ENCODE measurements at places on chromosomes 12 and 14. TPM values are rescaled to one million over a fixed set of nuclear protein-coding genes. Genes with fewer than 3 reads are reported as not detected.
A peak's percentile ranks its signal among the peaks of the same experiment; 100 is the strongest.

Gene AMDHD1
- not detected for total RNA-seq

Gene ESRRB
- total RNA-seq, result 0.08 TPM

Gene CCDC198
- not detected for total RNA-seq

Gene SUSD6
- total RNA-seq, result 71.5 TPM

Gene COCH
- 3.7 TPM for total RNA-seq

Gene NANOG
- total RNA-seq, result 4.5 TPM

Gene LALBA
- not detected for total RNA-seq

GRCh38 chr14:72236629-72237028 lies 304.4 kb downstream of the RGS6 start:
- no peak for DNase-seq

DNA sequence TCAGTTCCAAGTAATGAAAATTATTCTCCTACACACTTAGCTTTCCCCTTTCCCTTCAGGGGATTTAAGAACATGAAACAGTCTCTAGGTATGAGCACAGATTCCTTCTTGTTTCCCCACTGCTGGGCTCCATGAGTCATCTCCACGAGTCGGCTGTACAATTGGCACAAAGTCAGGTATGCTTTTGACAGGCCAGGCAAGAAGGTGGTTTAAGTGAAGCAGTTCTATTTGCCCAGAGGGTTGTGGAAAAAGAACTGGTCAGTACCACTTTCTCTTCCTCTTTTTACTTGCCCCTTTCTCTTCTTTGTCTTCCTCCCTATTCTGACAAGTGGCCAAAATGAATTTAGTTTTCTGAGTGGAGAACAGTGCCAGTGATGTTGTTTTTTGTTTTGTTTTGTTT lies 16.3 kb downstream of the DYNC1H1 start:
- DNase-seq, result no peak

DNA sequence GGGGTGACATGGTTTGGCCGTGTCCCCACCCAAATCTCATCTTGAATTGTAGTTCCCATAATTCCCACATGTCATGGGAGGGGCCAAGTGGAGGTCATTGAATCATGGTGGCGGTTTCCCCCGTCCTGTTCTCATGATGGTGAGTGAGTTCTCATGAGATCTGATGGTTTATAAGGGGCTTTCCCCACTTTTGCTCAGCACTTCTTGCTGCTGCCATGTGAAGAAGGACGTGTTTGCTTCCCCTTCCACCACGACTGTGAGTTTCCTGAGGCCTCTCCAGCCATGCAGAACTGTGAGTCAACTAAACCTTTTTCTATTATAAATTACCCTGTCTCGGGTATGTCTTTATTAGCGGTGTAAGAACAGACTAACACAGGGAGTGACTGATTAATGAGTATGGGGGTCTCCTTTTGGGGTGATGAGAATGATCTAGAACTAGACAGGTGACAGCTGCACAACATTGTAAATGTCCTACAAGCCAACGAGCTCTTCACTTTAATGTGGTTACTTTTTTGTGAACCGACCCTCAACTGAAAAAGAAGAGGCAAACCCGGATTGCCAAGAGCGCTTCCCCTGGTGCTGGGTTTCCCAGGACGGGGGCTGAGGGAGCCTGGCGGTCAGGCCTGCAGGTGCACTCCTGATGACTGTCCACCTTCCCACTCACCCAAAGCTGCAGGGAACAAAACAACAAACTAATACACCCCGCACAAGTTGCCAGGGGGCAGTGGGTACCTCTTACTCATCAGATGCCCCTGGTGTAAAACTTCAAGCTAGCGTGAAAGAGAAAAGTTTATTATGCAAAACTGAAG lies 90.1 kb downstream of the NCOR2 start:
- DNase-seq, result no peak

- DNase-seq, result peak; percentile 12
Measured at GRCh38 chr12:45234139-45234865, 18.4 kb downstream of the ANO6 start.

- peak; percentile 92 for DNase-seq
Measured at GRCh38 chr12:3299929-3300832, 190.8 kb upstream of the PRMT8 start.

DNA sequence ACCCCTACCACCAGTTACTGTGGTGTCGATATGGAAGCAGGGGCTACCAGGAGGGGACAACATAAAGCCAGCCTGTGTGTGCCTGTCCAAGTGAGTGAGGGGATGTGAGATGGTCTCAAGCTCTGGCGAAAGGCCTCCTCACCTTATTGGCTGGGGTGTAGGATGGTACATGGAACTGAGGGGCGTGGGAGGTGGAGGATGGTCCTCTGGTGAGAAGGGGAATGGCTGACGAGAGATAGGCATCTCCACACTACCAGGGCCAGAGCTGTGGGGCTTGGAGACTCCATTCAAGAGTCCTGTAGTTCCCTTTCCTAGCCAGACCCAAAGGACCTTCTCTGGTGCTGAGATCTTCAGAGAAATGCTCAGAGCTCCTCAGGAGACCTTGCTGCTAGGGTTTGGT lies 32.5 kb upstream of the COL2A1 start:
- no peak for DNase-seq

- no peak for DNase-seq
Measured at GRCh38 chr12:113329791-113330417, 5.0 kb downstream of the SLC8B1 start.

- DNase-seq, result peak; percentile 50
Measured at GRCh38 chr14:64971943-64972791, at the start of gene RAB15. Gene RAB15, minus strand, starts transcription at chr14:64972336. Its CDS starts 260 bp downstream, at chr14:64972076.

DNA sequence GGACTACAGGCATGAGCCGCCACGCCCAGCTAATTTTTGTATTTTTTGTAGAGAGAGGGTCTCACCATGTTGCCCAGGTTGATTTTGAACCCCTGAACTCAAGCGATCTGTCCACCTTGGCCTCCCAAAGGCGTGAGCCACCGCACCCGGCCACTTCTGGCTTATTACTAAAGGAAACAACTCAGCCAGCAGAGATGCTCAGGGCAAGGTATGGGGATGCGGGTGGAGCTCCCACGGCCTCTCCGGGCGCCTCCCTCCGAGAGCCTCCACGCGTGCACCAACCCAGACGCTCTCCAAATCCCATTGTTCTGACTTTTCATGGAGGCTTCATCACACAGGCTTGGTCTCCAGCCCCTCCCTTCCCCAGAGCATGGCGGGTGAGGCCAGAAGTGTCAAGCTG lies 6.1 kb upstream of the GPR132 start:
- no peak for DNase-seq

DNA sequence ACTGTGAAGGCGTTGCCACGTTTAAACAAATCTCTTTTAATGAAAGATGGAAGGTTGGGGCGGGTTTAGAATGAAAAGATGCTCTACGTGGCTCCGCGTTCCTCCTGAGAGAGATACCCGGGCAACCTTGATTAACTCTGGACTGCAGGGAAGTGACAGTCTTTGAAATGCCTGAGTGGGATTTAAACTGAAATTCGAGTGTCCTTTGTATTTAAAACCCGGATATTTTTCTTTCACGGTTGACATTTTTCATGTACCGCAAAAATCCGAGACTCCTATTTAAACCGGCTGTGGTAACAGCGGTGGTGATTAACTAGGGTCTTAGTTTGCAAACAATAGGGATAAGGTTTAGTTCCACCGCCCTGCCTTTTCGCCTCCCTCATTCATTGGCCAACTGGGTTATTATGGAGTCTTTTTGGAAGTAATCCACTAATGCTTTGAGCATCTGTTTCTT lies 707 bp downstream of the G2E3 start:
- DNase-seq, result no peak

- DNase-seq, result peak; percentile 69
Measured at GRCh38 chr12:48795550-48796455, 6.9 kb upstream of the ADCY6 start.

GRCh38 chr12:123070267-123071081 lies 80.4 kb downstream of the PITPNM2 start:
- no peak for DNase-seq

DNA sequence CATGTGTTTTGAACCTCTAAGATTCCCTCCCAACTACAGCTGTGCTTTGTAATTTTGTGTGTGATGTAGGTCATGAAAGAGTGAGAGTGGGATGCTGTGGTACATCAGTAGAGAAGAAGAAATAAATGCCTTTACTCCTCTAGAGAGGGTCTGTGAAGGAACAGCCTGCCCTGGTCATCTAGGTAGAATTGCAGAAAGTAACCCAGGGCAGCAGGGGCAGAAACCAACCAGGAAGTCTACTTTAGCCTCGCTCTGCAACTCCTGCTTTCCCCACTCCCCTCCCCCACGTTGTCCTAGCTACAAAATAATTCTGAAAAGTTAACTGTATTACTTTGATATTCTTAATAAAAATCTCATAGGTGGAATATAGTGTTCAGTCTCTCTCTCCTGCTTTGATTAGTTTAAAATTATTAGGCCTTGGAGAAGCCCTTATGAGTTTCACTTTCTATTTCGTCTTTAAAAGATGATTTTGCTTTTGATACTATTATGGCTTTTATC lies 7.5 kb downstream of the TBK1 start:
- DNase-seq, result no peak

DNA sequence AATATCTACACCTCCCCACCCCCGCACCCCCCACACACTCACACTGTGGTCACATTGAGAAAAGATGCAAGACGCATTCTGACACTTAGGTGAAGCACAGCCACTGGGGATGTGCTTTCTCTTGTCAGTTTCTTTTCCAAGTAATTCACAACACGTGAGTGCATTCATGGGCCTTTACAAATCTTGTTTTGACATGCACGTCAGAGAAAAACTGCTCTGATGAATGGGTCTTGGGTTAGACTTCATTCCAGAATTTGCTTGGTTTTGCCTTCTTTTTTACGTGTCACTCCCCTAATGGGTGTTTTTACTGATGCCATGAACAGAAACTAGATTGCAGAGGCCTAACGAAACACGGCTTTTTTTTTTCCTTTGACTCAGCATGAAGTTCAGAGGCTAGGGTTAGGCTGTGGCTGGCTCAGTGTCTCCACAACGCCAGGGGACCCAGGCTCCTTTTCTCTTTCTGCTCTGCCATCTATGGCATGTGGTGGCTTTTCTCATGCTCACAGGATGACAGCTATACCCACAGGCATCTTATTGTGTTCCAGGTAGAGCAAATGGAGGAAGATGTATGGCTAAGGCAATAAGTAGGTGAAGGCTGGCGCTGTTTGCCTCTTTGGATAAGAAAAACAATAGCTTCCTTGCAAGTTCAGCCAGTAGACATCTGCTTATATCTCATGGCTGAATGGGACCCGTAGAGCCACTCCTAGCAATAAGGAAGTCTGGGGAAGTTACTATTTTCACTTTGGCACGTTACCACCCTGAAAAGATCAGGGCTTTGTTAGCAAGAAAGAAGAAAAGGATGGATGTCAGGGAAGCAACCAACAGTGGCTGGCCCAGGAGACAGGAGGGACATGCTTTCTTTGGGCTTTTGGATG lies 253.3 kb downstream of the SLC15A4 start:
- DNase-seq, result no peak

DNA sequence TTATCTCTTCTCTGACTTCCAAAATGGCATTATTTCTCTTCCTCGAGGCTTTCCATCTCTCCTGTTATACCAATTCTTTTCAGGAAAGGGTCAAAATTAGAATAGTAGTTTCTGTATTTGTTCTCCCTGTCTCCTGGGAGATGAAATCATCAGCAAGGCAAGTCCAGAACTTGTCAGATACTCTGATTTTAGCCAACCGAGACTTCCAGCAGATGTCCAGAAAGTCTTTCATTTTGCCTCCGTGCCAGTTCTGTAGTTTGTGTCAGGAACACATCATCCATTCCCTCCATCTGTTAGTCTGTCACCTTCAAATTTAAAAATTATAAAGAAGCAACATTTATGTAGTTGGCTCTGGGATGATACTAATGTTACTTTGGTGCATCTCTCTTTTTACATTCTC lies 275.7 kb downstream of the CCDC59 start:
- DNase-seq, result no peak

GRCh38 chr12:56256326-56256960 lies 1.7 kb downstream of the ANKRD52 start:
- no peak for DNase-seq

DNA sequence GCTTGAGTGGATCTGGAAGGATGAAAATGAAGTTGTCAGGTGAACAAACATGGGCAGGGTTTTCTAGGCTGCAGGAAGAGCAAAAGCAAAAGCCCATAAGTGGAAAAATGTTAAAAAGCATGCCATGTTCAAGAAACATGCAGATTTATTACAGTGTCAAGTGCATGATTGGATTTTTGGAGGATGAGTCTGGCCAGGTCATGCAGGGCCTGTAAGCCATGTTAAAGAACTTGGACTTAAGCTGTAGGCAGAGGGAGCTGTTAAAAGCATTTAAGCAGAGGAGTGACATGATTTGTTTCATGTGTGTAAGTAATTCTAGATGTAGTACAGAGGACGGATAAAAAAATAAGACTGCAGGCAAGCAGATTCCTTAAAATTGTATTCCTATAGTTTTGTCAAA lies 16.3 kb upstream of the SINHCAF start:
- DNase-seq, result no peak

- DNase-seq, result no peak
Measured at GRCh38 chr14:24426912-24427536, 2.4 kb downstream of the CBLN3 start.

DNA sequence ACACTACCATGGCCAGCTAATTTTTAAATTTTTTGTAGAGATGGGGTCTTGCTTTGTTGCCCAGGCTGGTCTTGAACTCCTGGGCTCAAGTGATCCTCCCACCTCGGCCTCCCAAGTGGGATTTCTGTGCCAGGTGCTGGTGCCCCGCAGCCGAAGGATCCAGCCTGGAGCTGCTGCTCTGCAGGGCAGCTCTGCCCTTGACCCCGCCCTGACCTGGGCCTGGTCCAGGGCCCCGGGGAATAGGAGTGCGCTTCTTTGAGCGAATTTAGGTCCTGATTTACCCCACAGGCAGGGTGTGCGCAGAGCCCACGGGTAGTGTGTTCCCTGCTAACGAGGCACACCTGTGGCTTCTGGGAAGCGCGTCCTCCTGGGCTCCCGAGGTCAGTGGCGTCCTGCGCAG lies 15.2 kb downstream of the ACADS start:
- DNase-seq, result no peak

- no peak for DNase-seq
Measured at GRCh38 chr12:121446750-121447149, 46.8 kb downstream of the RNF34 start.
